Fibroblast of skin of abdomen (primary cell): ENCODE measurements at places on chromosomes 1 and 21.

DNA sequence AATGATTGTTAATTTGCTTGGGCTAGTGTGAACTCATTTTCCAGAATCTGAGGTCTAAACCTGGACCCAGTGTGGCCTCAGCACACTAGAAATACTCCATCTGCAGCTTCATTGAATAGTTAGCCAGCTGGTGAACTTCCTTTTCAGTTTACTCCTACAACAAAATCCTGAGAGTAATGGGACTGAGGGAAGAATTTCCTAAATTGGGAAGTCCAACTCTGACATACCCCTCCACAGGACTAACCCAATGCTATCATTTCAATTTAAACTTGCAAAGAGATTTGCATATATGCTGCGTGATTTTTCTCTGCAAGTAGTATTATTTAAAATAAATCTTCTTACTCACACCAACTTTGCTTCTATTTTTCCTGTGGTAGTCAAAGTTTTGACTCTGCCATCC lies 27.8 kb upstream of the PIGC start:
- no peak for DNase-seq

DNA sequence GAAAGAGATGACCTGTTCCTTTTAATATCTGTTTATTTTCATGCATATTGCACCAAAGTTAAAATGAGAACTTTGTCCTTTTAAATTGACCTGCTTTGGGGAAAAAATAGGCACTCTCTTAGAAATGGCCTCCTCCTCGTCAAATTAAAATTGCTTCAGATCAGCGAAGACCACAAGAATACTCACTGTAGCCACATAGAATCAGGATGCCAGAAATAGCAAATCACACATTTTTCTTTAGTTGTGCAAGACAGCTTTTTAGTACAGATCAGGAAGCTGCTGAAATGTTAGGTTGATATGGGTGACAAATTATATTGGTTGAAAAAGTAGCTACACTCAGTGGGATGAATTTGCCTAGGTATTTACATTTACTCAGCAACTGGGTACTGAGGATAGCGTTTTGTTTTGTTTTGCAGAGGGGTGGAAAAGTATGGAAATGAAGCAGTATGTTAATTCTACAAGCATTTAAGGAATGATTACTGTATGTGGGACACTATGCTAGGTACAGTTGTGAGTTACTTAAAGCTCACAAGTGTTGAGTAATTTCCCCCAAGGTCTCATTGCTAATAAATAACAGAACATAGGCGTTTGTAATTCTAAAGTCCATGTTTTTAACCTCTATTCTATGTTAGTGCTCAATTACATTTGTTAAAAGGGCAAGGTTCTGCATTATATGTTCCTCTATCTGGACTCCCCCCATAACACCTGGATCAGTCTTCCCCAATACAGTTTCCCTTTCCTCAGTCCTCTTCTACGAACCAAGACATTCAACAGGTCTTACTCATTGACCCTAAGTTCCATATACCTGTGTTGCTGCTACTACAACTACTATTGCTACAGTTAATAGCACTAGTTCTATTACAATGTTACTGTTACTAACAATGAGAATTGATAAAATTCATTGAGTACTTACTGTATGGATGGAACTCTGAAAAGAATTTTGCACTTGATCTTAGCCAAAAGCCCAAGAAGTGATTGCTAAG lies 99.4 kb upstream of the S1PR1 start:
- peak; percentile 90 for DNase-seq

DNA sequence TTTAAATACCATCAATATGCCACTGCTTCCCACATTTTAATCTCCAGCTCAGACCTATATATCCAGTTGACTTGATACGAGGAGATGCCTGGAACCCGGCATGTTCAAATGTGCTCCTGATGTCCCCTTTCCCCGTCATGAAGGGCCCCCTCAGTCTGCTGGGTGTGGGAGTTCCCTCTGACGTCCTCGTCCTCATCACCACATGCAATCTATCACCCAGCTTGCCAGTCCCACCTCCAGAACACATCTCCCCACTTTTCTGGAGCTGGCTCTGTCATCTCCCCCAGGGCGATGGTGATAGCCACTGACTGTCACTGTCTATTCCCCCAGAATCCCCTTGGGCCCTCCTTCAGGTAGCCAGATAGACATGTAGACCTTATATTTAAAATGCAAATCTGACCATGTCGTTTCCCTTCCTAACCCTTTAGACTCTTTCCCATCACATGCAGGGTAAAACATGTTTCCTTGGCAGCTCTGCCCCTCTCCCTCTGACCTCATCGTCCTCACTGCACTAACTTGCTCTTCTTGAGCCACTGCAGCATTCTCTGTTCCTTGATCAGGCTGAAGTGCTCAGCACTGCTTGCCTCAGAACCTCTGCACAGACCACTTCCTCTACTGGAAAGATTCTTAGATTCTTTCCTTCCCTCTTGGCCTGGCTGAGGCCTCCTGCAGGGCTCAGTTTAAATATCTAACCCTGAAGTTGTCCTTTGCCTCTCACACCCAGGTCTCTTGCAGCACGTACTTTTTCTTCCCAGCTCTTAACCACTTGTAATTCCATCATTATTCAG lies 7.4 kb downstream of the AZIN2 start:
- no peak for DNase-seq

DNA sequence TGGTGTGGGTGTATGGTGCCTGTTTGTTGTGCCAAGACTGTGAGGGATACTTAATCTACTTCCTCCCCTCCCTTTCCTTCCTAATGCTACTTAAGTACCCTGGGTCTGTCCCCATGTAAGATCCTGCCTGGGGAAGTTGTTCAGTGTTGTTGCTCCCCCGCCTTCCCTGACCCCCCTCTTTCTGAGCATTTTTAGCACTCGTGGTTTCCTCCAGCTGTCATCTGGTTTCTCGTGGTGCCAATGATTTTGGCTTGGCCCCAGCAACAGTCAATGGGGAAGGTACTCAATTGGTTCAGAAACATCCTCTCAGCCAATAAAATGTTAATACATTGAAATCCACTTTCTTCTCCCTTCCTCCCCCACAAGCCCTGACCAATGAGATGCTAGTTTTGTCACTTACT lies 8.0 kb upstream of the B4GALT3 start:
- DNase-seq = peak; percentile 69

DNA sequence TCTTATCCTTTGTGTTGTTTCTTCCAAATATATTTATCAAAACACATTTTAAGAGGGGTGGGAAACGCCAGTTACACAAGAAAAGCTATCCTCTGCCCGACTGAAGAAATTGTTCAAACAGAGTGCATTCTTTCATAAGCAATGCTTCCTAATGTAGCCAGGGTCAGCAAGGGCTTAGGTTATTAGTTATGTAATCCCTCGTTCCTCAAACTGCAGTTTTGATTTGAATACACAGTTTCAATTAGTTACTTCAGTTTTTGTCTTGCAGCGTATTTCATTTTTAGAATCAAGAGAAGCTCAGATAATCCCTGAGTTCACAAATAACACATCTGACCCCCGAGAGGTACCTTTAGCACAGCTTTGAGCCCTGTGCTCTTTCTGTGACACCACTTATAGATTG lies 141.7 kb upstream of the NRIP1 start:
- DNase-seq = no peak

DNA sequence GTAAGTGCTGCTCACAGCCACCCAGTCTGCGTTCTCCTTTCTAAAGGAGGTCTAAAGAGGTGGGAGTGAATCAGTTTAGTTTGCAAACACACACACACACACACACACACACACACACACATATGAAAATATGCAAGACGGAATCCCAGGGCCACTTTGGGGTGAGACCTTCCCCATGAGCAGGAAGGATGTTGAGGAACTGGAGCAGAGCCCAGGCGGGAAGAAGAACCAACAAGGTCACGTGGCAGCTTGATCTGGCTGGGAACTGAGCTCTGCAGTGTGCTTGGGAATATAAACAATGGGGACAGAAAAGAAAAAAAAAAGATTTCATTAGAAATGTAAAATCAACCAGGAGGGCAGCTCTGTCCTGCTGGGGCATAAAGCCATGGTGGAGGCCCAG lies 32.6 kb downstream of the OR2G3 start:
- no peak for DNase-seq

- no peak for DNase-seq
Observed at GRCh38 chr1:180734366-180734765, 102.5 kb downstream of the XPR1 start.

DNA sequence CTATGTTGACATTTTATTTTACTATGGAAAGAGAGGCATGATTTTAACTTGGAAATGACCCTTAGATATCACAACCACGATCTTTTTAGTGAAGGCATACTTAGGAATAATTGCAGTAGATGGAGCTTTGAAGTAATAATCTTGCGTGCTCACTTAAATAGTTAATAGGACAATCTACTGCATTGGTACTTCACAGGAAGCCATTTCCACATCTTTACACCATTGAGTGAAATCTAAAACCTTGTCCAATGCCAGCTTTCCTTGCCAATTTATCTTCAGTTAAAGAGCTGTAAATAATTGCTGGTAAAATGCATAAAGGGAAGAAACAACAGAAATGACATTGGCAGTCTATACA lies 586.3 kb downstream of the ADGRL2 start:
- DNase-seq = no peak

DNA sequence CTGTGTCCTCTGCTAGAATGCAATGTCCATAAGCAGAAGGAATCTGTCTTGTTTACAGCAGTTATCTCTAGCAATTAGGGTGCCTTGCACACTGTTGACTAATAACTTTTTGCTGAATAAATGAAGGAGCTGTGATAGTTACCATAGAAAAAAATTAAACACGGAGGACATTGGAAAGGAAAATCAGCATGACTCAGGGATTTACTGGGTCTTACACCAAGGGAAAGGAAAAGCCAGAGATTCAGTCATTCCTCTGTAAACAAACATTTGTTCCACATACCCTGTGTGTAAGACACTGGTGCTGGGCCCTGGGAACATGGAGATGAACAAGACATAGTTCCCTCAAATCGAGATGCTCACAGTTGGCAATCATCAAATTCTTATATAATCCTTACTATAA lies 183.3 kb downstream of the PTGER3 start:
- no peak for DNase-seq

- DNase-seq = no peak
Observed at GRCh38 chr1:55611123-55611522, 396.0 kb upstream of the USP24 start.

- peak; percentile 26 for DNase-seq
Observed at GRCh38 chr1:187038784-187039183, 210.0 kb downstream of the PLA2G4A start.

GRCh38 chr1:26556111-26556510 lies 26.6 kb downstream of the RPS6KA1 start:
- no peak for DNase-seq

DNA sequence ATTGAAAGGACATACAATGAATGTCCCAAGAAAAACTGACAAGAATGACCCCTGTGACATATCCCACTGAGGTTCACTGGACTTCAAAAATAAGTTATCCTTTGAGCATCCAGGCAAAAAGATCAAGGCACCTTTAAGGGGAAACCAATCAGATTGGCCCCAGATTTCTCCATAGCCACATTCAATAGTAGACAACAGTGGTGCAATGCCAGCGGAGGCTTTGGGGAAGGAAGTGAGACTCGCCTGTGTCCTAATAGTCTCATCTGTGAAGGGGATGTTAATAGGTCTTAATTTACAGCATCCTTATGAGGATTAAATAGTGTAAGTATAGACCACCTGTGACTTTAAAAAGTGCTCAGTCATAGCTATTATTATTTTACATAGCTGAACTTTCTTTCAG lies 21.5 kb downstream of the RPL5 start:
- no peak for DNase-seq

GRCh38 chr1:161342821-161343220 lies 24.9 kb downstream of the CFAP126 start:
- DNase-seq = no peak

- no peak for DNase-seq
Observed at GRCh38 chr21:26887251-26887650, 42.0 kb upstream of the ADAMTS1 start.

- DNase-seq = no peak
Observed at GRCh38 chr1:1678581-1679380, 13.8 kb downstream of the SLC35E2B start.

DNA sequence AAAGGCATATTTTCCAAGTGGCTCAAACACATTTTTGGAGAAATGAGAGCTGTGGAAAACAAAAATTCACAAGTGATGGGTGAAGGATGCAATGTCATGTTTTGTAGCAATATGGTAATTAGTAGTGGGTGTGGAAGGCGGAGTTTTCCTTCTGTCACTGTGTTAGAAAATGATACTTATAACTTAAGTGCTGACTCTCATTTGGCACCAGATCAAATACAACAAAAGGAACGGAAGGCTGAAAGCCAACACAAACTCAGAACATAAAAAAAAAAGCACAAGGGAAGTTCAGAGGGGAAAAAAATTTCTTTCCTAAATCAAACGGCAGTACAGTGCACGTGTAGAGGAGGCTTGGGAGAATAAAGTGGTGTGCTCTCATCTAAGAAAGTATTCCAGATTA lies at the start of gene TNFSF18:
Gene TNFSF18, minus strand, starts transcription at position 77 of the 400 bp plus-strand sequence. Its CDS starts 45 bp downstream, at position 32.
- peak; percentile 27 for DNase-seq

DNA sequence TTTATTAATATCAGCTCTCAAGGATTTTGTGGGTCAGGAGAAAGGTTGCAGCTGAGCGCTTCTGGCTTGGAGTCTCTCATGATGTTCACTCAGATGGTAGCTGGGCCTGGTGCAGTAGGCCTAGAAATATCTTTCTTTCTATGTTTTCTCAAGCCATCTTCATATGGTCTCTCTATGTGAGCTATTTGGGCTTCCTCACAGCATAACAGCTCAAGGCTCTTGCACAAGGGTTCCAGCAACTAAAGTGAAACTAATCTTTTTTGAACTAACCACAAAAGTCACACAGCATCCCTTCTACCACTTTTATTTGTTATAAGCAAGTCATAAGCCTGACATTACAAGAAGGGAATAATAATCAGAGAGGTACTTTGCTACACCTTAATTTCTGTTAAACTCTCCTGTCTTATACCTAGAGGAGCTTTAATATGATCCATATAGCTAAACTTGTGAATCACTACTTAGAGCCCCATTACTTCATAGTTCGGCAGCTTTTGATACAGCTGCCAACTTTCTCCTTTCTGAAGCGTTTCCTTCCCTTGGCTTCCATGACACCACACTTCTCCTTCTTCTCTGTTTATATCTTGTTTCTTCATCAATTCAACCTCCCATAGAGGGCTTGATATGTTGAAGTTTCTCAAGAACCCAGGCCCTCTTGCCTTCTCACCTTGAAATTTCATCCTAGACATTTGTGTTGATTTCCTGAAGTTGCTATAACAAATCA lies 720.2 kb downstream of the LTN1 start:
- DNase-seq = peak; percentile 30

DNA sequence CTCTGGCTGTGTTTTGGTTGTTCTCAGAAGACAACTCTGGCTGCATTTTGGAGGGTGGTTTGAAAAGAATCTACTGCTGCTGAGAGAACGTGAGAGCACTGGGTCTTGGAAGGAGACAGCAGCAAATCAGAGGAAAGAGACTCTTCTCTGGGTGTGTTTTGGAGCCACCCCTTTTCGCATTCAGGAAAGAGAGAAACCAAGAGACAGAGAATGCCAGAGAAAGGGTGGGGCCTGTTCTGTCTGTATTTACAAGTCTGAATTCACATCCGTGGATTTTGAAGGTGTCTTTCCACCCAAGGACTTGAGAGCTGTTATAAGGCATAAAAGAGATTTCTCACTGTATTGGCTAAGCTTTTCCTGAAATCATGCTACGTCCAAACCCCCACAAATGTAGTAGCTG lies 187.2 kb downstream of the C1orf94 start:
- DNase-seq = no peak
